Activated naive CD4-positive, alpha-beta T cell (primary cell): ENCODE measurements at places on chromosomes 3 and 15.

GRCh38 chr15:75349851-75350588 is 3.2 kb downstream of the NEIL1 start:
- peak; percentile 63 for DNase-seq

DNA sequence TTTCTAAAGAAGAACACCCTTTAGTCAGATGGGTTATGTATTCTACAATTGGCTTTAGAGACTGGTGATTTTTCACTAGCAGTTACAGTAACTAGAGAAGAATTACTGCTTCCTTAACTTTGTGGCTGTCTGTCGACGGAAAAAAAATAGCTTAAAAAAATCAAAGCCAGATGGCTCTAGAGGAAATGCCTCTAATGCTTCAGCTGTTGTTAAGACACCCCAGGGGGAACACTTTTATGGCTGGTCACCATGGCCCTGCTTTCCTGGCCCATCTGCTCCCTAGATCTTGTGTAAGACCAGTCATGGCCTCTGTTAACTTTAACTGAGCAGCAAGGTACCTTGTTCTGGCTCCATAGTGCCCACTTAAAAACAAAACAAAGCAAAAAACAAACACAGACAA is 198.6 kb upstream of the PLSCR5 start:
- no peak for DNase-seq

GRCh38 chr15:92161039-92161670 is 232.5 kb upstream of the ST8SIA2 start:
- DNase-seq: no peak

DNA sequence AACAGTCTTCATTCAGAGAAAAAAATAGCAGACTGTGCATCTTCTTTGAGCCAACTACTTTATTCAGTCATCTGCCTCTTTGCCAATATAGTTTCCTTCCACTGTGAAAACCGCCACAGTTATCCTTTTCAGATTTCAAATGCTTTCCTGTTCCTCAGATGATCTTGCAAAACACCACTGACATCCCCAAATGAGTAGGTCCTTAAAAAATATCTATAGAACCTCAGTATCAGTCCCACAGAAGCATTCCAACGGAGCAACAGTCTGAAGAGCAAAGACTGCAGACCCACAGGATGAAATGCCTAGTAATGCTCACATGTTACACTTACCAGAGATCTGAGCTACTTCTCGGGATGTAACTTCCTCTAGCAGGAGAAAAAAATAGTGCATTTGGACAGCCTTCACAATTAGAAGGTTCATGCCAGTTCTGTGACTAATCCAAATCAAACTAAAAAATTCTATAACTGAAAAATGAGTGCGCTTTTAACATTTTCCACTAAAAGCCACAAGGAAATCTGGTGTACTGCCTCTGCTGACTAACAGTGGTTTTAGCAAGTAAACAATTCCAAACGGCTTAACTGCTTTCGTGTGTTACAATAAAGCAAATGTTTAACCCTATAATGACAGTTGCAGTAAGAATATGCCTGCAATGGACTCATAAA is at the start of gene ANKRD28:
TSS of gene ANKRD28 (minus strand) at position 338 of the 662 bp plus-strand sequence. CDS start 1,458 bp downstream, outside the sequence.
- DNase-seq: no peak

DNA sequence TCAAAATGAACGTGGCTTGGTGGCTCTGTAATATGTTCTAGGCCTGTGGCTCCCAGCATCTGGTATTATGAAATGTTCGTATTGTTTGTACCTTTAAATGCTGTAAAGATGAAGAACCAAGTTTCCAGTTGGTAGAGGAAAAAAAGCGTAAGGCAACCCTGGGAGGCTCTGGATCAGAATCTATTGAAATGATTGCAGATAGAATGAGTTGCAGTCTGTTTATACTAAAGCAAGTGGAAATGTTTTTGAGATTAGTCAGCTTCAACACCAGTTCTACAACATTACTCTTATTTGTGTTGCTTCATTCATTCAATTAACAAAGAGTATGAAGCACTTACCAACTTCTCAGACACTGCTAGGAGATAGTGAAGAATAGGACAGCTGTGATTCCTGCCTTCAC is 5.3 kb downstream of the ARL6IP5 start:
- DNase-seq: no peak

DNA sequence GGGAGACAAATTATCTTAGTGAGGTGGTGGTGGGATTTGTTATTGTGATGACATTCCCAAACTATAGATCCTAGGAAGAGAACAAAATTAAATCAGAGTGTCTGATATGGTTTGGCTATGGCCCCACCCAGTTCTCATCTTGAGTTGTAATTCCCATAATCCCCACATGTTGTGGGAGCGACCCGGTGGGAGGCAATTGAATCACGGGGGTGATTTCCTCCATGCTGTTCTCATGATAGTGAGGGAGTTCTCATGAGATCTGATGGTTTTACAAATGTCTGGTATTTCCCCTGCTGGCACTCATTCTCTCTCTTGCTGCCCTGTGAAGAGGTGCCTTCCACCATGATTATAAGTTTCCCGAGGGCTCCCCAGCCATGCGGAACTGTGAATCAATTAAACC is 62.0 kb downstream of the RPL22L1 start:
- no peak for DNase-seq

DNA sequence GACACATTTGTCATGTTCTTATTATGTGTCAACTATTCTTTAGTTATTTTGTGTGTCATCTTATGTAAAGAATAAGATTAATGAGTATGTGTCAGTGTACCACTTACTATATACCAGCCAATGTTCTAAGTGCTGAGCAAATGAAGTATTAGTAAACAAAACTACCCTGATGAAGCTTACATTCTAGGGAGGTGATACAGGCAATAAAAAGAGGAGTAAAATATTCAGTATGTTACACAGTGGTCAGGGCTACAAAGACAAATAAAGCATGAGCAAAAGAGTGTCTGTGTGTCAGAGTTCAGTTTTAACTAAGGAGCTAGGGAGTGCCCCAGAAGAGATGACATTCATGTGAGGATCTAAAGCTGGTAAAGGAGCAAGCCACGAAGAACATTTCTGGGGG is 79.1 kb downstream of the TRPC1 start:
- no peak for DNase-seq

- no peak for DNase-seq
Observed at GRCh38 chr15:96354731-96355567, 24.4 kb downstream of the NR2F2 start.
